ENCODE measurements at places on chromosomes 1 and 21.

DNA sequence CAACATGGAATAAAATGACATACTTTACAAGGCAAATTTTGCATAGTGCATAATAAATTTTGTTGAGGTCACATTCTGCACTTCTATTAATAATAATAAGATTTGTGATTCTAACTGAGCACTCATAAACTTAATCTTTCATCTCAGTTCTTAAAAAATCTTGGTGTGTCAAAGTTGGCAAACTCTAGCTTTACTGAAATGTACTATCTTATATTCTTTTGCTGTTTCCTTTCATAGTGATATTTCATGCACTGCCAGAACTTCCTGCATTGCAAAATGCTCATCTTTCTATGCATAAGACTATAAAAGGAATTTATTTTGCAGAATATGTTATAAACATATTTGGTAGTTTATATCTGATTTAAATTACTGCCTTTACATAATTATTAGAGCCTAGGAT lies 797.6 kb downstream of the ADGRL2 start:
- DNase-seq = no peak

- no peak for DNase-seq
Measured at GRCh38 chr1:23563003-23563402, 3.7 kb upstream of the ID3 start.

DNA sequence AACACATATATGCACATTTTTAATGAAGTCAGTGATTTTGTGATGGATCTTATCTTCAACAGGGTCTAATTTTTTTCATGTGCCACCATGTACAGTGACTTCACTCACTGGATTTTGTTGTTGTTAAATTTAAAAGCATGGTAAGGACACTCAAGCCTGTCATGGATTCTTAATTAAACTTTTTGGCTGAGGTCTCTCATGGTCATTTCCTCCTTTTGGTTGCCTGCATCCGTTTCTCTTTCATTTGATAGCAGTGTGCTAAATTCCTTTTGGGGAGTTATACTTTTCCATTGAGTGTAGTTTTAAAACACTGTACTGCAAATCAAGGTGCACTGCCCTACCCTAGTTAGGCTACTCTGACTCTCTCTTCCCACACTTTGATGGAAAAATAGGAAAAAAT lies 13.2 kb upstream of the CRB1 start:
- DNase-seq = no peak

DNA sequence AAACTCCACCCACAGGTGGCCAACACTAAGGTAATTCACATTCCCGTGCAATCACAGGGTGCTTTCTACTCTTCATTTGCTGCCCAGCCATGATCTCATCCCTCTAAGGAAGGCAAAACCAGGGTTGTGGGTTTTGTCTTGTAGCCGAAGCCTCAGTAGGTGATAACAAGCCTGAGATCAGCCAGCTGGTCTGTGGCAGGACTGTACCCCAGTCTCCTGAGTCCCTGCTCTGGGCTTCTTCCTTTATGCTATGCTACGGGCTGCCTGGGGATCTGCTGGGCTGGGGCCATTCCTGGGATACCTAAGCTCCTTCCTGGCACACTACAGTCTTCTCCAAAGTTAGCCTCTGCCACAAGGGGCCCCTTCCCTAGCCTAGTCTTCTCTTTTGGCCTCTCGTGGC lies 9.8 kb downstream of the PPFIA4 start:
- no peak for DNase-seq

DNA sequence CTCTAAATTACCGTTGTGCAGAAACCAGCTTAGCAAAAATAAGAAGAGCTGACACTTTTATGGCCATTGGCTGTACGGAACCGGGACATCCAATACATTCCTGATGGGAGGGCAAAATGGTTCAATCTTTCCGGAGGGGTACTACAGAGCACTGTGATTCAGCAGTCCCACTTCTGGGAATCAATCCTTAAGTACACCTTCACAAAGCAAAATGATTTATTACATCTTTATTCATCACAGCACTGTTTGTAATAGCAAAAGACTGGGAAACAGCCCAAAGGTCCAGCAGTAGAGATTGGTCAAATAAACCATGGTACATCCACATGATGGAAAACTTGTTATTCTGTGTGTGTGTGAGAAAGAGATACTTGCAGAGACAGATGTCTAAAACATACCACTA lies 9.7 kb downstream of the GNG12 start:
- DNase-seq = no peak

- DNase-seq = no peak
Measured at GRCh38 chr1:63148825-63149645, 173.3 kb upstream of the FOXD3 start.

- DNase-seq = no peak
Measured at GRCh38 chr1:177849579-177850290, 120.1 kb downstream of the SEC16B start.

DNA sequence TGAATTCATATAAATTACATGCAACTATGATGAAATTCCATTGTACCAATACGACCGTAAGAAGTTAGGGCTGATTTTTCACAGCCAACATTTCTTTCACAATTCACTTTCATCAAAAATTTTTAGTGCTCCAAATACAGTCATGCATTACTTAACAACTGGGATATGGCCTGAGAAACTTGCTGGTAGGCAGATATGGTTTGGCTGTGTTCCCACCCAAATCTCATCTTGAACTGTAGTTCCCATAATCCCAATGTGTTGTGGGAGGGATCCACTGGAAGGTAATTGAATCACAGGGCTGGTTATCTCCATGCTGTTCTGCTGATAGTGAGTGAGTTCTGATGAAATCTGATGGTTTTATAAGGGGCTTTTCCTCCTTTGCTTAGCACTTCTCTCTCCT lies 244.4 kb downstream of the AKT3 start:
- no peak for DNase-seq

- no peak for DNase-seq
Measured at GRCh38 chr1:25651036-25651640, 34.5 kb downstream of the MAN1C1 start.

GRCh38 chr1:229716704-229717103 lies 90.7 kb downstream of the URB2 start:
- DNase-seq = no peak

GRCh38 chr1:66552829-66553228 lies 18.9 kb downstream of the SGIP1 start:
- no peak for DNase-seq

DNA sequence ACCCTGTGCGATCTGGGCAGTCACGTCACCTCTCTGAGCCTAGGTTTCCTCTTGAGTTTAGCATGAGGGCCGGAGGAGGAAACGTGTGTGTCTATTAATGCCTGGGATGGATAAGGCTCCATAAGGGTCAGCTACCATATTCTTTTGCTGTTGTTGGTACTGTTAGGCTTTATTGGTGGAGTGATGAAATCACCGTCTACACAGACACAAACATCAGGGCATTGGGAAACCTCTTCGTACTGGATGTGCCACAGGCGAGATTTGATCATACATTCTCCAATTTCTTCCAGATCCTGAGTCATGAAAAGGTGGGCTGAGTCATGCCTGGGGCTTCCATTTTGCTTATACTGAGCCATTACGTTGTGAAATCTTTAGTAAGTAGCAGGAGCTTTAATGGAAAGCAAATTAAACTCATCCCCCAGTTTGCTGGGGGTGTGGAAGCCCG lies 24.9 kb upstream of the GRHL3 start:
- DNase-seq = no peak

GRCh38 chr1:13554798-13555197 lies 28.8 kb upstream of the PDPN start:
- no peak for DNase-seq

GRCh38 chr21:32868631-32869454 lies 97.3 kb upstream of the PAXBP1 start:
- no peak for DNase-seq

DNA sequence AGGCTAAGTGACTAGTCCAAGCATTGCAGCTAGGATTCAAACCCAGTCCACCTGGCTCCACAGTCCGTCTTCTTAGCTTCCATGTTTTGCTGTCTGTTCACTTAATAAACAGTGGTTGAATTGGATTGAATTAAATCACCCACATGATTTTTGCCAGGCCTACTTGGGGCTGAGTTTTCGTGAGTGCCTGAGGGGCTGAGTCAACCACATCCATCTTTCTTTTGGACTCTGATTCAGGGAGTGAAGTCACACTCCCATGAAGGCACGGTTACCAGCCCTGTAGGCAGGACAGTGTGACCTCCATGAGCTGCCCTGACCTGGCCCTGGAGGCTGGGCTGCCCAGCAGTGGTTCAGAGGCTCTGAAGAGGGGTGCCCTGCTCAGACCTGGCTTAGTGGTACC lies 123.7 kb downstream of the ACTL8 start:
- no peak for DNase-seq

GRCh38 chr1:201639391-201639790 lies 100.5 kb downstream of the NAV1 start:
- DNase-seq = no peak
